Brain microvascular endothelial cell (primary cell): ENCODE measurements at places on chromosomes 16 and 17.

DNA sequence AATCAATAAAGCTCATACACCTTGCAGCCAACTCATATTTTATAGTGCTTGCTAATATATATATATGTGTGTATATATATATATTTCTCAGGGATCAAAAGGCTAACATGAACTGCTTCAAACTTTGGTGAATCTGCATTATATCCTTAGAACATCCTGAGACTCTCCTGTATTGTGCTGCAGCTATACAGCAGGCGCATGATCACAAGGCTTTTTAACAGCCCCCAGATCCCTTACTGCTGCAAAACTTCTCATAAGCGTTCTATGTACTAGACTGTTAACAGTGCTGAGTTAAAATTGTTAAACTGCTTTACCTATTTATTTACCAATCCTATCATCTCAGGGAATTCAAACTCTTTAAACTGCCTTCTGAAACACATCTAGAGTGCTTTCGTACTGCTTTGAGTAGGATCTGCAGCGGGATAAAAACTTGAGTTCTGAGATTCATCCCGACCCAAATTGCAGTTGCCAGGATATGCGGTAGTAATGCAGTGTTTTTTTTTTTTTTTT lies 1.3 kb downstream of the GPATCH8 start:
- DNase-seq, result no peak

DNA sequence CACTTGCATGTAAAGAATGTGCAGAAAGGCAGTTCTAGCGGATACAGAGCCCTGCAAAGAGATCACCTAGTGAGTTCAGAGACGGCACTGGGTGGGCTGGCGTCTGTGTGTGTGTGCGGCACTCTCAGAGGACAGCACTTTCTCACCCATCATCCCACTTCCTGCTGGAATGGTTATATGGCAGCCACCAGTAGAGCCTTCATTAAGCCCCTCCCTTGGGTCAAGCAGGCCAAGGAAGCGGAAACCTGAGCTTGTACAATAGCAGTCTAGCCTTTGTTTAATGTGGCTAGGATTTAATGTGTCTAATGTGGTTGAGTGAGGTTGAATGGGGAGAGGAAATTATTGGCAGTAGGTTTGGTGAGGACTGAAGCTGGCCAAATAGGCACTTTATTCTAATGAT lies 88.3 kb upstream of the ELAC2 start:
- no peak for DNase-seq

DNA sequence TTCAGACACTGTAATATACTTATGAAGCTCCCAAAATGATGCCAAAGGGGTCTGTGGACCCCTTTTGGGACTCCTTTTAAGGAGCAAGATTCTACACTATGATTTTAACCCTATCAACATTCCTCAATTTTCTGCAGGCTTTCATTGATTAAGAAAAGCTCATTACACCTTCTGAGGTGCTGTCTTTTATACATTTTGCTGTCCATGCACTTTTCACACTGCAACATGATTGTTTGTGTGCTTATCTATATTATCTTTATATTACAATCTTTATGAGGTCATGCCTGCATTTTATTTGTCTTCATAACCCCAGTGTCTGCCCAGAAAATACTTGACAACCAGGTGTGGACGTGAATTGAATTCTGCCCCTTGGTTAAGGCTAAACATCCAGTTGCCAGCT lies 482.6 kb upstream of the ZFHX3 start:
- no peak for DNase-seq

DNA sequence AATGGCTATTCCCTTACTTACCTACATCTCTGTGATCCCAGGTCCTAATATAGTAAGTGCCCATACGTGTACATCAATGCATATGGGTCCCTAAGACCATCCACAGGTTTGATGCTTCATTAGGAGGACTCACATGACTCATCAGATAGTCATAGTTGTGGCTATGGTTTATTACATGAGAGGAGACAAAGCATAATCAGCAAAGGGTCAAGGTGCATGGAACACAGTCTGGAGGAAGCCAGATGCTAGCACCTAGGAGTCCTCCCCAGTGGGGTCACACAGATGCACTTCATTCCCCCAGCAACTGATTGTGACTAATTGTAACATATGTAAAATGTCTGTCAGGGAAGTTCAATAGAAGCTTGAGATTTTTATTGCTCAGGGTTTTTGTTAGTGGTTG lies 42.8 kb downstream of the PHKB start:
- DNase-seq, result peak; percentile 19

DNA sequence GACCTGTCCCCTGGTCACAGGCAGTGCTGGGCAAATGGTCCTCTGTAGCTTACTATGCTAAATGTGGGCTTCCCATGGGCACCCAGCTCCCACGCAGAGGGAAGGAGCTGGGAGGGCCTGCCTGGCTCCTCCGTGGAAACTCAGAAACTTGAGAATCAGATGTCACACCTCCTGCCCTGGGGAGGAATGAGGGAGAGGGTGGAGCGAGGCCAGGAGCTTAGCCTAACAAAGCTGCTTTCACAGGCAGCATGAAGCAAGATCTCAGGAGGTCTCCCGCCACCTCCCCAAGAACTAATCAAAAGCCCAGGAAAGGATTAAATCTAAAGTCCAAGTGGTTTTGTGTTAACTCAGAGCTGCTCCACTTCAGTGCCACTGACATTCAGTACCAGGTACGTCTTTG lies 33.6 kb upstream of the XYLT2 start:
- no peak for DNase-seq

DNA sequence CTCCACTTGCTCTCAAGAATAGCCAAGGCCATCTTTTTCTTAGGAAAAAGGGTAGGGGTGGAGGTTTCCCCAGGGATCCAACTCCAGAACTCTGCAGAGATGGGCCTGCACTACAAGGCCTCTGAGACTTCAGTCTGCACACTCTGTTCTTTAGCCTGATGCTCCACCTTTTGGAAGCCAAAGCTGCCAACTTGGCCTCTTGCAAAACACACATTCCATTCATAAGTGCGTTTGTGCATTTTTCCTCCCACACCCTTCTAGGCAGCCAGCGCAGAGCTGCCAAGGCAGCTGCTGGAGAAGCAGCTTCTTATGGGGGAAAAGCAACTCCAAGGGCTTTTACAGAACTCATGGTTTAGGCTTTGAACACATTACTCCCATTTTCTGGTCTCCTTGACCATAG lies 45.3 kb downstream of the REXO5 start:
- DNase-seq, result peak; percentile 74

GRCh38 chr16:70725912-70726828 lies 40.3 kb upstream of the MTSS2 start:
- DNase-seq, result no peak

DNA sequence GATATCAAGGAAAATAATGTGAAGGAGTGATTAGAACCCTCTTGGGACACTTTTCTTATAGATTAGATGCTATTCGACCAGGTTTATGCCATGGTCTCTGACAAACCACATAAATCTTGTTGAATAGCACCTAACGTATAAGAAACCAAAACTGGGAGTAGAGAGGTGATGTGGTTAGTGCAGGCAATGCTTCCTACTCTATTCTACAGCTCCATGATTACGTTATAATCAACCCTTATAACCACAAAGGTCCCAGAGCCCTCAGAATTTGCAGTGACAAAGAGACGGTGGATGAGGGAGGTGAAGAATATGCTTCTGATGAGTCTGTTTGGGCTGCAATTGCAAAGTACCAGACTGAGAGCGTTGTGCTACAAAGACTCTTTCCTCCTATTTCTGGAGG lies 78.4 kb downstream of the ARHGAP44 start:
- DNase-seq, result no peak

GRCh38 chr17:77555741-77556291 lies 402.7 kb upstream of the TNRC6C start:
- no peak for DNase-seq

GRCh38 chr16:72311426-72311825 lies 139.5 kb upstream of the PMFBP1 start:
- peak; percentile 47 for DNase-seq

- no peak for DNase-seq
These were observed 678.9 kb downstream of the WWOX start for GRCh38 chr16:78778101-78779004.

GRCh38 chr17:73895157-73895556 lies 250.9 kb upstream of the SDK2 start:
- no peak for DNase-seq

DNA sequence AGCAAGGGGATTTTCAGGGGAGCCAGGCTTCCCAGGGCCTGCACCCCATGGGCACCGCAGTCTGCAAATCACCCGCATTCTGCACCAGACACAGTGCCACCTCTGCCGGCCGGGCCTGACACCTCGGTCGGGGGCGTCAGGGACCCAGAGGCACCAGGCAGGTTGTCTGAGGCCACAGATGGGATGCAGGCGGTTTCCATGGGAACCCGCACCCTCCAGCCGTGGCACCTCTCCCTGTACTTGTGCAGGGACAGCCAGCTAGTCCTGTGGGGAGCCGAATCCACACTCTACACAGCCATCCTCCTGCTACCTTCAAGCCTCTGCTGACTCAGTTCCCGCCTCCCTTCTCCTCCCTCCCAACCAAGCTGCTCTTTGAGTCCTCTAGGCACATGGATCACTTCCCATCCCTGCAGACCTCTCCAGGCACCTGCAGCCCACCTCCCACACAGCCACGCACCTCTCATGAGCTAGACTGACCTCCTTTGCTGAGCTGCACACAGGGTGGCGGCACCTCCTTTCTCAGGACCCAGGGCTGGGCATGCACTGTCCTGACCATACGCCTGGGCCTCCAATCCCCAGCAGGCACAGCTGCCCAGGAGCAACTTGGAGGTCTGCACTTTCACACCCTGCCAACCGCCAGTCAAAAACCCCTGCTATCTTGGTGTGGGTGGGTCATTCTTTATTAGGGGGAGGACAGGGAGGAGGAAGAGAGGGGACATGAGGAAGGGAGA lies 119.5 kb downstream of the C16orf78 start:
- no peak for DNase-seq

GRCh38 chr17:2002767-2003329 lies 22.3 kb downstream of the RTN4RL1 start:
- no peak for DNase-seq

GRCh38 chr16:73213732-73214455 lies 166.0 kb upstream of the ZFHX3 start:
- DNase-seq, result no peak

DNA sequence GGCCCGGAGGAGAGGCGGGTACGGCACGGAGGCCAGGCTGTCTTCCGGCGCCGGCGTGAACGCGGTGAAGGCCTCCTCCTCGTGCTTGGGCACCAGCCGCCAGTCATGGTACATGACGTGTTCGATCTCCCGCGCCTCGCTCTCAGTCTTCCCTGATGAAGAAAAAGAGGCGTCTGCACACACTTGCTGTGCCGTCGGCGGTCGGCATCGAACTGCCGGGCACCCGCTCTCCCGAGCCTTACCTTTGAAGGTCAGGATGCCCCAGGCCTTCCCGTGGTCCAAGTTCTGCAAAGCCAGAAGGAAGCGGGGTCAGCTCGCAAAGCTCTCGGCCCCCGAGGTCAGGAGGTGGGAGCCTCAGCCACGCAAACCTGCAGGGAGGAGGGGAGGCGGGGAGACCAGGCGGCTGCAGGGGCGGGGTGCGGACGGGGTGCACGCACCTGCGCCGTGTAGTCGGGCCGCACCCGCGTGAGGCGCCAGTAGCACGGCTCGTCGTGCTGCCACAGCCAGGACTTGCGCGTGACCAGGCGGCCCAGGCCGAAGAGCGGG lies at the start of gene EME2:
Gene EME2, plus strand, starts transcription at position 449 of the 546 bp plus-strand sequence. CDS start 418 bp downstream, outside the sequence.
- DNase-seq, result no peak

GRCh38 chr17:43840814-43841213 lies 6.2 kb upstream of the CD300LG start:
- DNase-seq, result peak; percentile 50

- no peak for DNase-seq
These were observed 4.7 kb downstream of the SOCS3 start for GRCh38 chr17:78355045-78355641.

GRCh38 chr17:9512323-9513168 lies 63.1 kb downstream of the STX8 start:
- peak; percentile 79 for DNase-seq

- DNase-seq, result no peak
These were observed 108.3 kb upstream of the ZNF750 start for GRCh38 chr17:82948081-82948511.

DNA sequence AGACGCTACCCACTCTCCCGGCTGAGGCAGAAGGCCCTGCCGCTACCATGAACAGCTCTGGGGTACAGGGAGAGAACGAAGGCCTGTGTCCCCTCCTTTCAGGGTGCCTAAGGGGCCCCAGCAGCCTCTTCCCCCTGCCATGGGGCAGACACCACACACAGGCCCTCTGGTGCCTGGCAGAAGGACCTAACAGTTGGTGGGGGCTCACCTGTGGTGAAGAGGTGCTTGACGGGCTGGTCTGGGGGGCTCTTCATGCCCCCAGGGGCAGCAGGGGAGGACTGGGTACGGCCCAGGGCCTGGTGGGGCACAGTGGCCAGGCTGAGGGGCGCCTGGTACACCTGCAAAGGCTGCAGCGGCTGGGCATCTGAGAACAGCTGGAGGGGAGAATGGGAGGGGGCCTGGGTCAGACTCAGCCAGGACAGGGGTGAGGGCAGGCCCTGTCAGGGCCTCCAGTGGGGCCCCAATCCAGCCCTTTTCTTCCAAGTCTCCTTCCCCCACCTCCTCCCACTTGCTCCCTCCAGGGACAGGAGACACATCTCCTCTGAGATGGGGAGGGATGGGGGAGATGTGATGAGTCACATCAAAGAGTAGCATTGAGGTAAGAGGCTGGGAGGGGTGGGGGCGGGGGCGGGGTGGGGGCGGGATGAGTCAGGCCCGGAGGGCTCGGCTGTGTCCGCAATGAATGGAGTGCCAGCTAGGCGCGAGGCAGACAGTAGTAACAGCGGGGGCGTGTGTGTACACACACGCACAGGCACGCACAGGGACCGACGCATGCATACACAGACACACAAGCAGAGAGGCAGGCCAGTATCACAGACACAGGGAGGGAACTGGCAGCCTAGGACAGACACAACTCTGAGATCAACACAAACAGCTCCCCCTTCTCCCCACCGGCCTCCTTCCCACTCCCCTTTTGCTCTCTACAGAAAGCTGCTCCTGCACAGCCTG lies 16.1 kb downstream of the G6PC3 start:
- peak; percentile 96 for DNase-seq

- no peak for DNase-seq
These were observed 86.3 kb downstream of the WDR59 start for GRCh38 chr16:74898659-74899058.

DNA sequence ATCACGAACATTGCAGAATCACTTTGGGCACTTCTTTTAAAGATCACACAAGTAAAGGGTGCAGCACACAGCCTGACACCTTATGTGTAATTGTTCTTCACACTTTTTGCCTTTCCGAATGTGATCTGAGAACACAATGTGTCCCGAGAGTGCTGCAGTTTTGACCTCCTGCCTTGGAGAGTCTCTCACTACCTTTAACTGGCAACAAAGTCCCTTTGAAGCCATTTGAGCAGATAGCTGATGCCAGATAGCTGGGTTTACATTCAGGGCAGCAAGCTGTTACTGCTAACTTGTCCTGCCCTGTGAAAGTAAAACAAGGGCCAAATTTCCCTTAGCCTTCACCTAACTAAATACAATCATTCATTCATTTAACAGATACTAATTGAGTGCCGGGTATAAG lies 411.0 kb upstream of the DYNLRB2 start:
- DNase-seq, result no peak

DNA sequence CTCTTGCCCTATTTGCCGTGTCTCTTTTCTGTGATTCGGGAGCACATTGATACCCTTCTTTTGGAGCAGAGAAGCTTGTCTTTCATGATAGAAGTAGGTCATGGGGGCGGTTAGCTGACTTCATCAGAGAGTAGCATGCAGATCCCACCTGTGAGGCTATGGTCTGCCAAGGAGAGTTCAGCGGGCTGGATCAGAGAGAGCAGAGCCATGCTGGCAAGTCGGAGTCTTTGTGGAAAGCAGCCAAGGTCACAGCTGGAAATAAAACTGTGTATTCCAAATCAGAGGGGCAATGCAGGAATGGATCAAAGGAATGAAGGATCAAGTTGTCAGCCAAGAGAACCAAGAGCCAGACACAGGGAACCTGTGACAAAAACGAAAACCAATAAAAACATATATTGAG lies 595.9 kb downstream of the WWOX start:
- DNase-seq, result no peak
